ENCODE measurements at places on chromosomes 4 and X.
A peak's percentile ranks its signal among the peaks of the same experiment; 100 is the strongest.

DNA sequence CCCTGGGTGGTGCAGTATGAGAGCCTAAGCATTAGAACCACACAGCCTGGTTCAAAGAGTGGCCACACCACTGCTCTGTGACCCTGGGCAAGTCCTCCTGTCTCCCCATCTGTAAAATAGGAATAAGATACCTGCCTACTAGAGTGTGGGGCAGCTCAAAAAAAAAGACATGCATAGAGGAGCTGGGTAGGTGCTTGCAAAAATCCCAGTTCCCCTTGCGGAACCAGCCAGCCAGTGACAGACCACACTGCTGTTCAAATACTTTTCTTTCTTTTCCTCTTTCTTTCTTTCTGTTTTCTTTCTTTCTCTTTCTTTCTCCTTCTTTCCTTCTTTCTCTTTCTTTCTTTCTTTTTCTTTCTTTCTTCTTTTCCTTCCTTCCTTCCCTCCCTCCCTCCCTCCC lies 63.0 kb upstream of the TRIM2 start:
- no peak for DNase-seq

GRCh38 chrX:72236841-72237240 lies 2.0 kb downstream of the ERCC6L start:
- DNase-seq, result no peak

DNA sequence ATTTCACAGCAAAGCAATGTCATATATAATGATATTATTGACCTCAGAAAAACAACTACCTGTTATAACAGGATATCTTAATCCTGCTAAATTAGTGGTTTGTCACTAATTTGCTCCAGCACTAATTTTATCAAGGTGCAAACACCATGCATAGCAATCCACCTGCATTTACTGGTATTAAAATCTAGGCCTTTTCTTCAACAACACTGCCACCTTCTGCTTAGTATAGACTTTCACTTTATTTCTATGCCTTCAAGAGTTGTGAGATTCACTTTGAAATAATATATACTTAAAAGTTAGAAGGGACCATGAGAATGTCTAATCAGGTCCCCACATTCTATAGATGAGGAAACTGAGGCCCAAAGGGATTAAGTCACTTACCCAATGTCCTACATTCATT lies 82.1 kb upstream of the IQCM start:
- peak; percentile 19 for DNase-seq

DNA sequence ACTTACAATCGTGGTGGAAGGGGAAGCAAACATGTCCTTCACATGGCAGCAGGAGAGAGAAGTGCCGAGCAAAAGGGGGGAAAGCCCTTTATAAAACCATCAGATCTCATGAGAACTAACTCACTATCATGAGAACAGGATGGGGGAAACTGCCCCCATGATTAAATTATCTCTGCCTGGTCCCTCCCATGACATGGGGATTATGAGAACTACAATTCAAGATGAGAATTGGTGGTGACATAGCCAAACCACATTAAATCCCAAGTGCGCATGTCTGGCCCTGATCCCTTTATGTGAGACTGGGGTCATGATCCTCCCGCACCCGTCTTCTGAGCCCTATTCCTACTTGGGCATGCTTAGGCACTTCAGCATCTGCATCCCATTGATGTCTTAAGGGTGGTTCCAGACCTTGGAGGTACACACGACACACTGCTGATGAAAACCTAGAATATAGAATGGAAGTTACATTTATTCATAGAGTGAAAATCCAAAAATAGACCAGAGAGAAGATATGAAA lies 116.0 kb downstream of the PTTG2 start:
- DNase-seq, result no peak

DNA sequence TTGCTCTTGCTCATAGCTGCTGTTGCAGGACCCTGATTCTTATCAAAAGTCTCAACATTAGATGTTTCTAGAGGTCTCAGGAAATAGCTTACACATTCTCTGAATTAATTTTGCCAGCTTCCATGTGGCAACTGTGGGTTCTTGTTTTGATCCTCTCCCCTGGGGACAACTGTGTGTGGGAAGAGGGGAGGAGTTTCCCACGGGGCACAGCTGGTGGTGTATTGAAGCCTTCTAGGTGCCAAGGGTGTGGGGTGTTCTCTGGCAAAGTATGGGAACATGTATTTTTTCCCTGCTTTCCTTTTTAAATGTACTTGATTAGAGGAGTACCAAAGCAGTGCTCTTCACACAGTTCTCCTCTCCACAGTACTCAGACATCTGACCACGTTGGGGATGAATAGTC lies 212.7 kb downstream of the RPA4 start:
- DNase-seq, result no peak

GRCh38 chrX:73668779-73669178 lies 105.8 kb downstream of the CHIC1 start:
- DNase-seq, result no peak

Data from pons (tissue), 1 donor.